Heart left ventricle (tissue), 16 donors: ENCODE measurements at places on chromosomes 3 and 15.

GRCh38 chr15:51267703-51268083 is 70.7 kb downstream of the CYP19A1 start:
- DNase-seq: no peak

DNA sequence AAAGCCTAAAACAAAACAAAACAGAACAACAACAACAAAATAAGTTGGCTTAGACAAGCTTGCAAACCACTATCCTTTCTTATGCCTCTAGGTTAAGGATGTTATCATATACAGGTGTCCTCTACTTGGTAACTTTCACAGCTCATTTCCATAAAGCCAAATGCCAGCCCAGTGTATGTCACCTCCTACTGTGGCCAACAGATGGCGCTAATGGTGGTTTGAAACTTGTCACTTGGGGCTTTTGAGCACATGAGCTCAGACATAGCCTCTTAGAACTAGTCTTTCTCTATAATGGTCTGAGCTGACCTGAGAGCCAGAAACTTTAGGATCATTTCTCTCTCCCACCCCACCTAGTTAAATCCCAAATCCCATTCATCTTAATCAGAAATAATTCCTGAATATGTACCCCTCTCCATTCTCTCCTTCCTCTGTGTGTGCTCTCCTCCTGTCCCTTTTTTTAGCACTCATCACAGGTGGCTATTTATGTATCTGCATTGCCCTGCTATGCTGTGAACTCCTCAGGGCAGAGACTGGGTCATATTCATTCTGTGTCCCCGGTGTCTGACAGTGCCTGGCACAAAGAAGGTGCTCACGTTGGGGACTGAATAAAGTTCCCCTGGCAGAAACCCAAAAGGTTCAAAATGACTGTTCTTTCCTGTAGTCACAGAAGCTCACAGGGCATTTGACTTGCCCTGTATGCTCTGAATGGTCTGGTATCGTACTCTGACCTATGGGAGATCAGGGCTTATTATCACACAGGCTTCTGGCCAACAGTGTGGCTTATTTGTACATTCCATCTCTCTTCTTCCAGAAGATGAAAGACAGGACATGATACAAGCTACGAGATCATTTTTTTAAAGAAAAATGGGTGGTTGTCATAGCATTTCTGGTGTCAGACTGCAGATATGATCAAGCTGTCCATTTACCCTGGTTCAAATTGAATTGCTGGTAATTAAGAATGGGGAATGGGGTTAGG is 319.3 kb upstream of the AZI2 start:
- DNase-seq: peak; percentile 60

DNA sequence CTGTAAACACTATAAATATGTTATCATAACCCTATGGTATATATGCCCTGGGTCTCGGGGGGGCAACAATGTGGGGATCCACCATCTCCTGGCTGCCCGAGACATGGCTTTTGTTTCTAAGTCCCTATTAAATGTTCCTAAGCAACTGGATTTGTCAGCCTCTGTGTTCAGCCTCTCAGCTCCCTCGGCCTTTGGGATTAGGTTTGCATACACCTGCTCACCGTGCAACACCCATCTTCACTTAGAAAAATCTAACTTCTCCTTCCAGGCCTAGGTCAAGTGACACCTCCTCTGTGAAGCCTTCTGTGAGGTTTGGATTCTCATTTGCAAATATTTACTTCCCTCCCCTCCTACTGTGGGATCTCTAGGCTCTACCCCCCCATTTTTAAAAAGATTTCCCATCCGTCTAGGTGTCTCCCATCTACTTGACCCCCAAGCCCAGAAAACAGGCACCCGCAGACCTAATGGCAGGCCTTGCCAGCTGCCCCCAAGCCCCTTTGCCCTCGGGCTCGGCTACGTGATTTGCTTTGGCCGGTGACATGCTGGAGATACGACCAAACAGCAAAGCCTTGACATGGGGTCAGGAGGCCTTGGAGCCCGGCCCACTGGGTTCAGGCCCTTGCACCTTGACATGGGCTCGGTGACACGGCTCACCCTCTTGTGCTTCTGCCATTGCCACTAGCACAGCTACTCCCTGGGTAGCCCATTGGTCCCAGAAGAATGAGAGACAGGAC is 66.0 kb upstream of the BLM start:
- no peak for DNase-seq

- DNase-seq: no peak
Observed at GRCh38 chr3:110165370-110165743, 828.0 kb upstream of the DPPA4 start.

GRCh38 chr15:39226169-39226937 is 354.5 kb upstream of the THBS1 start:
- no peak for DNase-seq

GRCh38 chr3:143443851-143444331 is 324.3 kb downstream of the CHST2 start:
- DNase-seq: peak; percentile 75

DNA sequence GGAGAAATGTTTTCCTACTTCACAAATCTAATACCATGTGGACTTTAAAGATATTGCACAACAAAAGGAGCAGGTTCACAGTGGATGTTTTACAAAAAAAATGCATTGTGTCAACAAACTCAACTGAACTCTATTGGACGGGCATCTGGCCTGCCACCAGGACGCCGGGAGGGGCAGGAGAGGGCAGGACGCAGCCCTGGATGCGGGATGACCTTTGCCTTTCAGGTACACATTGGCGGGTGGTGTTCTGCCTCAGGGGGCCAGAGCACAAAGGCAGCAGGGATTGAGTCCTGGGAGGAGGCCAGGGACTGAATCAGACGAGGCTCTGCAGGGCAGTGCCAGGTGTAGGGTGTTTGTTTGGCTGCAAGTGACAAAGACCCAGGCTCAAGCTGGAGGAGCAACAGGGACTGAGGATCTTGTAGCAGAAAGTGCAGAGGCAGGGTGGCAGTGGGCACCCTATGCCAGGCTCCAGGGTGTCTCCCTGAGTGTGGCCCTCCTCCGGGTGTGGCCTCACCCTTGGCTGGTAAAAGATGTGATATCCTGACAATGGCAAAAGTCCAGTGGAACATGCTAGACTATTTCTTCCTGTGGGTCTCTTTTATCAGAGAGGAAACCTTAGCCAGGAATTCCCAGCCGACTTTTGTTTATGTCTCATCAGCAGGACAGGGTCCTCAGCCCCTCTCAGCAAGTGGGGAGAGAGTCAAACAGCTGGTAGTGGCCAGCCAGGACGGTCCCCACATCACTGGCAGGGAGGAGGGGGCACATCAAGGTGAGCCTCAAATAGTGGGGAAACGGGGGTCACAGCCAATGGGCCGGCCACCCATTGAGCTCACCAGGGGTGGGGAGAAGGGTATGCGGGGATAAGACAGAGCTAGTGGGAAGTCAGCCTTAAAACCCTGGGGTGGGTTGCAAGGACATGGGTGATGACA is 29.7 kb upstream of the KLF13 start:
- DNase-seq: no peak

GRCh38 chr3:168801794-168802193 is 706.1 kb upstream of the GOLIM4 start:
- no peak for DNase-seq

GRCh38 chr3:27728195-27729087 is 6.3 kb upstream of the EOMES start:
- no peak for DNase-seq

- DNase-seq: no peak
Observed at GRCh38 chr15:28930476-28931291, 44.9 kb downstream of the APBA2 start.
